Fibroblast of skin of abdomen (primary cell): ENCODE measurements at places on chromosomes 3 and 15.

- DNase-seq = no peak
Observed at GRCh38 chr15:52178765-52179164, 12.4 kb downstream of the GNB5 start.

DNA sequence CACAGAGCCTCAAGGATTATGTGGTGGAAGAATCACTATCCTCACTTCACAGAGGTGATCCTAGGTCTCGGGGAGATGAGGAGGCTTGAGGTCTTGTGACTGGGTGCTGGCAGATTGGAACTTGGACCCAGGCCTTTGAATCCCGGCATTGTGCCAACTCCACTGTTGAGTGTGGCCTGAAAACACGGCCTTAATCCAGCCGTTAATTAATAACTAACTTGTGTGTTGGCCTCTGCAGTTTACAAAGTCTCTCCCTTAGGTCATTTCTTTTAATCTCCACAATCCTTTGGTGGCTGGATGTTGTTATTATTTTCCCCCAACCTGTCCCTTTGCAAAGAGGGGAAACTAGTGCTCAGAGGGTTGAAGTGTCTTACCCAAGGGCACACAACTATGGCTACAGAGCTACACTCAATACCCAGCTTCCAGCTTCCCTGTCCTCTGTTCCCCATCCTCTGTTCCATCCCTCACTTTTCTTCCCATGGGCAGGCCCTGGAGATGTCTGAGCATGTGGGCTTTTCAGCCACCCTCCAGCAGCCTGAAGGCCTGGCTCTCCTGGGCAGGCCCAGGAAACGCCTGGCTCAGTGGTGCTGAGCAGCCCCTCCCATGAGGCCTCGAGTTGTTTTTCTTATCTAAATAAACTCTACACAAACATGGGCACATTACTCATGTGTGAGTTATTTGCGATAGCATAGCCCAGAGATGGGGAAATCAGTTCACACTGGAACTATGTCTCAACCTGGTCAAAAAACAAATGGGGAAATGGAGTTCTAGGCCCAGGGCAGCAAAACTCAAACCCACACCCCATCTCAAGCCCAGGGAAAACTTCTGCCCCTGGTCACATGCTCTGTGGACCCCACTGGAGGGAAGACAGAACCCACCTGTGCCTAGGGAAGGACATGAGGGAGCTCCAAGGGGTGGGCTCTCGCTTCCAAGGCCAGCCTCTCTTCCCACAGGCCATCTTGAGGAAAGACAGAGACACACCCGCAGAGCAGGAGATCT, 16.8 kb upstream of the SMAD3 start:
- peak; percentile 70 for DNase-seq

GRCh38 chr15:71971905-71972304, 146.0 kb downstream of the MYO9A start:
- DNase-seq = no peak

DNA sequence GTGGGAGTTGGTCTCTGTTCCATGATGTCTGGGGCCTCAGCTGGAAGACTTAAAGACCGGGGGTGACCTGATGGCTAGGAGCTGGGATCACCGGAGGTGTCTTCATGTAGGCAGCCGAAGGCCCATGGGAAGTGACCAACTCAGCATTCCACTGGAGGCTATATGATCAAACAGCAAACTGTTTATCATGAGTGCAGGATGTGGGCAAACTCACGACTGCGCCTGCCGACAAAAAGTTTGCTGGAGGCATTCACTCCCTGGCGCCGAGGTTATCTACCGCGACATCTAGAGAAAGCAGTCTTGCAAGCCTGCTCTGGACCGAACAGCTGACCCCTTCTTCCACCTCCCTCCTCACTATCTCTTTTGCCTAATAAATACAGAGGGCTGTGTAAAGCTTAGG, 62.7 kb upstream of the NR2C2 start:
- no peak for DNase-seq

DNA sequence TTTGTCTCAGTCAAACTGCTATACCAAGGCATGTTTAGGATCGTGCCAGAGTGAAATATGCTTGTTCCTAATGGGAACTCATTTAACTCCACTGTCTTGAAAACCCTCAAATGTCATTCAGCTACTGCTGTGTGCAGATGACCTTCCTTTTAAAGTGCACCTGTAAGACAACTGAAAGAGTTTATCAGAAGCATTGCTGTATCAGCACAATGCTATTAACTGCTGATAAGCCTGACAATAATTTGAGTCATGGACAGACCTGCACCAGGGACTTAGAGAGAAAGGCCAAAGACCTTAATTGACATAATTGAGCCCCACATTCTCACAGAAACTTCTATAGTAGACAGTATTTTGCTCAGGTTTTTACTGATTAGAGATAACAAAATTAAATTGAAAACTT, 557.9 kb downstream of the DIPK2A start:
- DNase-seq = no peak

GRCh38 chr3:185734725-185735096, 90.1 kb downstream of the IGF2BP2 start:
- no peak for DNase-seq

DNA sequence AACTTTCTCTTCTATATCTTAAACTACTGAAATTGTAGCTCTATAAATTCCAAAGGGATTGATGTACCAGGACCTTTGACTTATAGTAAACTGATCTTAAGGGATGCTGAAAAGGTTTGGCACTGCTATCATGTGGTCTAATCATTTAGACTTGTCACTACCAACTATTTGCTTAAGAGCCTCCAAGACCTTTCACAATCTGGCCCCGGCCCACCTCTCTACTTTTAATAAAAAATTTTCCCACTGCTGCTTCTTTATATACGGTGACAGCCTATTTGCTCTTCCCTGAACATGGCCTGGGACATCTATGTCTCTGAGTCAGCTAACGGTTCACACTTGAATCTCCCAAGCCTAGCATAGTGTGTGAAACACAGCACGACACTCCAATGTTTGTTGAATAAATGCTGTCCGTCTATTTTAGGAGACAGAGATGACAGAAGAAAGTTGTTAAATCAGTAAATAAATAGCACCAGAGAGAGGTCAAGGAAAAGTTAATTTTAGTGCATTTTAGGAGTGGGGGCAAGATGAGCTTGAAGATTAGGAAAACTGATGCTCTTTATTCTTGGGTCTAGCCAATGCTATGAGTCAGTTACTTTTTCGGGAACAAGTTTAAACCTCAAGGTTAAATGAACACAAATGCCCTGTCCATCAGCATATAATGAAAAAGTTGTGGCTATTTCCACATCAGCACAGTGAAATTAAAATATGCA, 212.9 kb downstream of the TIGIT start:
- peak; percentile 53 for DNase-seq

- no peak for DNase-seq
Observed at GRCh38 chr3:195104340-195104739, 166.6 kb downstream of the XXYLT1 start.
